ENCODE measurements at places on chromosomes 16 and 17.

DNA sequence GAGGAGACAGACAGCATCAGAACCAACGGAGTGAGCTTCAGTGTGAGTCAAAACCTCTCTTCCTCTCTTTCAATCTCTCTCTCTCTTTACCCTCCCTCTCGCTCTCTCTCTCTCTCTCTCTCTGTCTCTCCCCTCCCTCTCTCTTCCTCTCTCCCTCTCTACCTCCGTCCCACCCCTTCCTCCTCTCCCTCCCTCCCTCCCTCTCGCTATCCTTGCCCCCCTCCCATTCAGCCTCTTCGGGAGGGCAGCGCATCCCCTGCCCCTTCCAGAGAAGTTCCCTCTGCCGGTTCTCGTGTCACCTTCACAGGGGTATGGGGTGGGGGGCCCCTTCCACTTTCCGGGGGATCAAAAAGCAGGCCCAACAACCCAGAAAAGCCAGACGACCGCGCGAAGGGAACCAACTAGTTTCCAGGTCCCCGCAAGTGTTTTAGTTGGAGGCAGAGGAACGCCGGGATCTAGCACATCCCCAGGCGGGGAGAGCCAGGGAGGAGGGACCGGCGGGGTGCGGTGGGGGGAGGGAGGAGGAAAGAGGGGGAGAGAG is 28.9 kb upstream of the RBFOX1 start:
- DNase-seq: no peak

- DNase-seq: no peak
Measured at GRCh38 chr16:83441517-83441916, 366.3 kb upstream of the HSBP1 start.

DNA sequence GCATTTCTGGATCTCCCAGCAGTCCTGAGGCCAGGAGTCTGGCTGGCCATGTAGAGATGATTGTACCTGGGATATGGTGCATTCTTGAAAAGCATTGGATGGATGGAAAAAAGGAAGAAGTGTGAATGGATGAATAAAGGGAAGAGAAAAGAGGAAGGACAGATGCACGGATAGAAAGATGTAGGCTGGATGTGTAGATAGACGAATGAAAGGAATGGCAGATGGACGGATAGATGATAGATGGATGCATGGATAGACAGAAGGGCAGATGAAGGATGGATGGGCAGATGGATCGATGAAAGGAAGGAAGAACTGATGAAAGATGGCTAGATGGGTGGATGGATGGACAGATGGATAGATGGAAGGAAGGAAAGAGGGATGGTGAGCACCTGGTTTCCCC is 210.9 kb downstream of the MSI2 start:
- DNase-seq: no peak

GRCh38 chr16:81514041-81514559 is 69.5 kb downstream of the CMIP start:
- no peak for DNase-seq

GRCh38 chr16:84267380-84267779 is 27.3 kb upstream of the WFDC1 start:
- no peak for DNase-seq

GRCh38 chr17:83180996-83181481 is 101.6 kb downstream of the METRNL start:
- DNase-seq: no peak

GRCh38 chr17:41650794-41651624 is 26.6 kb upstream of the KRT17 start:
- no peak for DNase-seq

- no peak for DNase-seq
Measured at GRCh38 chr17:64216000-64216337, 47.1 kb downstream of the TEX2 start.

- DNase-seq: no peak
Measured at GRCh38 chr17:49746791-49747490, 17.0 kb downstream of the FAM117A start.

- no peak for DNase-seq
Measured at GRCh38 chr17:80696456-80696855, 151.8 kb downstream of the RPTOR start.

DNA sequence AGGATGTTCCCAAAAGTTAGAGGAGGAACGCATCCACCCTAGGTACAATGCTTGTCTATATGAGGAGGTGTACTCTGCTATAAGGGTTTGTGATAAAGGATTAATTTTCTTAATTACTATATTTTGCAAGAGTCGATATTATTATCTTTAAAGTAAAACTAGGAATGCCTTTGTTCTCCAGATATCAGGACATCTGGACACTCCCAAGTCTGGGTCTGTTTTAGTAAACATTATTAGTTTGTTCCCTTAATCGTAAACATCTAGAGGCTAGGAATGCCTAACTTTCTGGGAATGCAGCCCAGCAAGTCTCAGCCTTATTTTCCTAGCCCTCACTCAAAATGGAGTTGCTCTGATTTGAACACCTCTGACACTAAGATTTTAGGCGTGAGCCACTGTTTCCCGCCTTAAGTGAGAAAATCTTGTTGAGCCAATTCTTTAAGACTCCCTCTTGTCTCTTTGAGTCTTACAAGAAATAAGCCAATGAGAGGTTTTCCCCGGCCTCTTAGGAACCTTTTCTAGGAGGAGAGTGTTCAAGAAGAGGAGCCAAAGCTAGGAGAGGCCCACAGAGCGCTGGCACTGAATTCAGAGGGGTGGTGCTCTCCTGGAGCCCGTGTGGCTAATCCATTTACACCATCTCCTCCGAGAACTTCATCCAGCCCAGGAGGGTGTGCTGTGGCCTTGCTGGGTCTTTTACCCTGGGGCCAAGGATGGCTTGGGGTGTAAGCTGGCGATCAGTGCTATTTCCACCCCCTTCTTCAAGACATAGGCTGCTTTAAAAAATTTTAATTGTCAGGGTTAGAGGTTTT is 40.9 kb downstream of the SMARCE1 start:
- no peak for DNase-seq

- DNase-seq: no peak
Measured at GRCh38 chr16:84068041-84068440, 25.4 kb upstream of the SLC38A8 start.

- DNase-seq: no peak
Measured at GRCh38 chr16:57725151-57725550, 10.4 kb upstream of the KATNB1 start.

DNA sequence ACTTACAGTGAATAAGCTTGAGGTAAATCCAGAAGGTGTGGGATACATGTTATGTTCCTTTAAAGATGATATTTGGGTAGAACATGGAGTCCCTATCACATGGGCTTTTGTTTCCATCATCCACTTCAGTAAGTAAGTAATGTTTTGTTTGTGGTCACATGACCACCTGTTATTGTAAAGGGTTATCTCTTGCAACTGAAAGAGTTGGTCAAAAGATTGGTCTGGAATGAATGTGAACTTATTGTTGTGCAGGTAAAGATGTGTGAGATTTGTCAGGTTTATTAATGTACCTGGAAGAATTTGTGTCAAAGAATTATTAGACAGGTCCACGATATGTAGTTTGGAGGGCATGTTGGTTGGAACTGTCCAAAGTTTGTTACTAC is 1.6 kb downstream of the OMG start:
- DNase-seq: no peak

DNA sequence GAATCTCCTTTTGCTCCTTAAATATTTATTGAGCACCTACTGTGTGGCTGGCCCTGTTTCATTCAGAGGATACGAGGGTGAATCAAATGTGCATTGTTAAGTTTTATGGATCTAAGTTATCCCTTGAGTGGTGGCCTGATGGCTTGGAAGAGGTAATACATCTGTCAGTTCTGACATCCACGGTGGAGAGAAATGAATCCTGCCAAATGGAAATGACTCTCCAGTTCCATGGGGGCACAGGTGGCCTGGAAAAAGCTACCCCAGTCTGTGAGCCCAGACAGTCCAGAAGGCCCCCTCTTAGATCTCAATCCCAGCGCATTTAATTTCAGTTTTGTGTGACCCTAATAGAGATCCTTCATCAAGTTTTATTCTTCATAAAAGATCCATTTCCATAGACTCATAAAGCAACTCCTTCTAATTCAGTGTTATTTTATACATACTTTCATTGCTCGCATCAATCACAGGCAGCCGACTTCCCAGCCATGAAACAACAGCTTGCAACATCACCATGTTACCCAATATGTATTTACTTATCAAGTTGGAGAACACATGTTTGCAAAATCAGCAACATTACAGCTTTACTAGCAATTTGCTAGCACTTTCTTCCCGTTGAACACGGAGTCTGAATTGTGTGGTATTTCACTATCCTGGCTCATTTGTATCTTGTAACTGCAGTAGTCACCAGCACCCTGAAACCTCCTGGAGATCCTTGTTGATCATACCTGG is 334.8 kb upstream of the HSBP1 start:
- no peak for DNase-seq

GRCh38 chr17:5555254-5555653 is 29.1 kb downstream of the NLRP1 start:
- no peak for DNase-seq

DNA sequence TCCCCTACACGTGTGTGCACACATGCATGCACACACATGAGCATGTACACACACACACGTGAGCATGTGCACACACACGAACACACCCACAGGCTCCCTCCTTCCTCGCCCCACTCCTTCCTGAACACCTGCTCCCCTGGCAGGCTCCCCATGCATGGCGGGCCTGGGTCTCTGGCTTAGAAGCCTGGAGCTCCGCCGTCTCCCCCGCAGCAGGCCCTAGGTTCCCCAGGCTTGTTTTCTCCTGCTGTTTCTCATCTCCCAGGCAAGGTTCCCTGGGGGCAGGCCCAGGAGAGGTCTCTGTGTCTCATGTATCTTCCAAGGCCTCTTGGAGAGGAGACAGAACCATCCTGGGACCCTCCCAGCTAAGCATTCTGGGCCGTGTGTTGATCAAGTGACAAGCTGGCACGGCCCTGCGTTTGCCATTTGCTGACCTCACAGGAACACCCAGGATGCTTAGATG is 202.3 kb upstream of the CIBAR2 start:
- no peak for DNase-seq

DNA sequence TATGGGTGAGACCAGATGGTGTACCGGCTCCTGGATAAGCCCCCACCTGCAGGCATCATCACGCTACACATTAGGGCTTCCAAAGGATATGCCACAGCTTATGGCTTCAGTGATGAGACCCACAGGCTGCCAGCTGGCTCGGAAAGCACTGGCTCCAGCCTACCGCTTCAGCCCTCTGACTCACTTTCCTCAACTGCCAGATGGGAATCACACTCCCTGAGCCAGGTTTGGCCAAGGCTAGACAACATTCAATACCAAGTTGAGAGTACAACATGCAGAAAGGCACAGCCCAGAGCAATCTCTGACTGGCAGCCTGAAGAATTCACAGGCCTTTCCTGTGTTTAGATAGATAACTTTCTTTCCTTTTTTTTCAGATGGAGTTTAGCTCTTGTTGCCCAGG is 10.3 kb downstream of the CENPV start:
- no peak for DNase-seq

DNA sequence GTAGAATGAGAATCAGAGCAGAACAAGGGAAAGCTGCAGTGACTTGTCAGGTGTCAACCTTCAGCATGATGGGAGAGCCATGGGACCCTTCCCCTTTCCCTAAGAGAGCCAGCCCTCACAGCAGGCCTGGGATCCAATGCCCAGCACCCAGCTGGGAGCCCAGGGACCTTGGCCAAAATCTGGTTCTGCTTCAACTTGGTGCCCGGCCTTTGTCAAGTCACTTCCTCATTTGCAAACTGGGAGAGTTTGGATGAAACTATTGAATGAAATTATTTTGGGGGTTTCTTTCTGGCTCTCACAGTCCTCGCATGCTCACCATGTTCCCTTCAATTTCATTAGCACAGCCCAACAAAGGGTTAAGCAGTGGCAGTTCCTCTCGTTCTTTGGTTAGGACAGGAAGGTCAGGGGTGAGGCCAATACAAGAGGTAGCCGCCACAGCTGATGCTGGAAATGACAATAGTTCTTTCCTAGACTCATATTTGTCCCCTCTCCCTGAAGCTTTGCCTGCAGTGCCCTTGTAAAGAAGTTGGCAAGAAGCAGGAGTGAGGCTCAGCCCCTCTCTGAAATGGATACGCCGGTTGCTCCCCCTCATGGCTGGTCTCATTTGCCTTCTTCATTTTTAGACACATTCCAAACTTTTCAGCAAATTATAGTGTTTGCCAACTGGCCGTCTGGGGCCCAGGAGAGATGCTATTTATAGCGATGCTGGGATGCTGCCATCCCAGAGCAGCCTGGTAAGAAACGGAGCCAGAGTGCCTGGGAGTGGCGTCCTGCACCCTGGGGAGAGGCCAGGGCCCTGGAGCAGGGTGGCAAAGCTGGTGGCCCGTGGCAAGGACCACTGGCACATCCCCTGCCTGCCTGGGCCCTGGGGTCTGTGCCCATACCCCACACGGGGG is 34.5 kb upstream of the MEOX1 start:
- DNase-seq: no peak

GRCh38 chr16:5298202-5298601 is 200.6 kb upstream of the EEF2KMT start:
- DNase-seq: no peak

- DNase-seq: no peak
Measured at GRCh38 chr16:53960954-53961616, 257.1 kb downstream of the FTO start.

GRCh38 chr16:74448990-74449389 is 27.7 kb upstream of the CLEC18B start:
- no peak for DNase-seq

DNA sequence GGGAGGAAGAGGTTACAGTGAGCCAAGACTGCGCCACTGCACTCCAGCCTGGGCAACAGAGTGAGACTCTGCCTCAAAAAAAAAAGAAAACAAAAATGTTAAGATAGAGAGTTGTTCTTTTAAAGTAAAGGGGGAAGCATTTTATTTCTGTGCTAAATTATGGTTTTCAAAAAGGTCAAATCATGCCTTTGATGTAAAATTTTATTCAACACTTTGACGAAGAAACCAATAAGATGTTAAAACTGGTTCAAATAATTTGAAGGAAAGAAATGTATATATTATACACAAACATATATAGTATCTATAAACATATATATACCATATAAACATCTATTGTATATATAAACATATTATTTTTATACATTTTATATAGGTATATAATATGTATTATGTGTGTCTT is 43.4 kb upstream of the RPH3AL start:
- DNase-seq: no peak

DNA sequence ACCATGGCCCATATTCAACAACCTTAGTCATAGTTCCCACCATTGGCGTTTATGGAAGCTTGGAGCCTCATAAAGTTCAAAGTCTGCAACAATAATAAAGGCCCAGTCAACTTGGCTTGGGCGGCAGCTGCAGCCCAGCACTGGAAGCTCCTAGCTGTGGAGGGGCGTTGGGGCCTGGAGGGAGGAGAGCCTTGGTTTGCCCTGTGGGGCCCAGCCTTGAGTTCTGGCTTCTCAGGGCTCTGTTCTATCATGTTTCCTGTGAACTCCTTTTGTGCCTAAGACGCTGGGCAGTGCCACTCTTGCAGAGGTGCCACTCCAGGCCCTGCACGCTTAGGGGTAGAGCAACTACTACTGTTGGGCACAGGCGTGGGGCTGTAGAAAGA is 927 bp upstream of the ENGASE start:
- DNase-seq: no peak

DNA sequence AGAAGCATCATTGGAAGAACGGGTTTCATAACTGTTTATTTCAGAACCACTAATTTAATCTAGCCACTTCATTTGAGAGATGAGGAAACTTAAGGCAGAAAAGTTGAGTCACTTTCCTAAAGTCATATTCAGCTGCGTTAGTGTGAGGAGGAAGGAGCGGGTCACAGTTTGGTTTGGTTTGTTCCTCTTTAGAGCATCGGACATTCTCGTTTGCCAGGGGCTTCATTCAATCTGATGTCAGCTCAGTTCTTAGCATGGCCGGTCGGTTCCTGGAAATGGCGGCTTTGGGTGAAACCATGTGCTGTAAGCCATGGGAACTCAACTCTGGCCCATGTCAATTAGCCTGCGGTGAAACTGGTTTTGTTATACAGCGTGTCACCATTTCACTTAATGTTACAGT is 186.5 kb downstream of the LGALS9B start:
- DNase-seq: no peak

Measured in activated naive CD8-positive, alpha-beta T cell treated with anti-CD3 and anti-CD28 coated beads, Interleukin-2, amount 50 U/mL, for 24 hours (primary cell).